ENCODE measurements at places on chromosomes 13 and 19.

DNA sequence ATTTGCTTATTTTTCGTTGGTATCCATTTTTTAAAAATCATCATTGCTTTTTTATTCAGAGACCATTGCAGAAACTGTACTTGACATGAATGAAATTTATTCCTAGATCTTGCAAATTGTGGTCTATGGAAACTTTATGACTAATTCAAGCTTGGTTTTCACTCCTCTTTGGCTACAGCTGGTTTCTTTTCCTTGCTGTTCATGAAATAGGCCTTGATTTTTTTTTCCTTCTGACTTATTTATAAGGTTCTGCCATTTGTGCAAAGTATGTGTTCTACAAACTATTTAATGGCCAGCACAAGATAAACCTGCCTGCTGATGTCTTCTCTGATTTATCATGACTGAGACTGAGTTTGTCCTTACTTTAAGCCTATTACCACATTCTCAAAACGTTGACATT, 764.0 kb upstream of the SLITRK5 start:
- ATAC-seq, result no peak

GRCh38 chr19:55383279-55384130, 587 bp downstream of the TMEM238 start:
- peak; percentile 8 for ATAC-seq

DNA sequence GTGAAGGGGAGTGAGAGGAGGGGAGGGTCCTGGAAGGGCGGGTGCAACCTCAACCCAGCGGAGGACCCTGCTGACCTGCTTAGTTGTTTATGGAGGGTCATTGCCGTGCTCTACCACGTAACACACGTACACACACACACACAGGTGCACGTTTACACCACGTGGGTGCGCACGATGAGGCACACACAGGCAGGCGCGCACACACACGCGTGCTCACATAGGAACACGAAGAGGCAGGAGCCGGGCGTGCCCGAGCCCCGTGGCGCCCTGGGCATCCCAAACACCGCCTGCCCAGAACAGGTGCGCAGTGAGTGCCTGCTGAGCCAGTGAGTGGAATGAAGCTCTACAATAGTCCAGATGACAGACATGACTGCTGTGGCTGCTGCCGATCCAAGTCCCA, 11.2 kb upstream of the MADCAM1 start:
- no peak for ATAC-seq

- no peak for ATAC-seq
These were observed 5.1 kb upstream of the MKNK2 start for GRCh38 chr19:2055931-2056836.

DNA sequence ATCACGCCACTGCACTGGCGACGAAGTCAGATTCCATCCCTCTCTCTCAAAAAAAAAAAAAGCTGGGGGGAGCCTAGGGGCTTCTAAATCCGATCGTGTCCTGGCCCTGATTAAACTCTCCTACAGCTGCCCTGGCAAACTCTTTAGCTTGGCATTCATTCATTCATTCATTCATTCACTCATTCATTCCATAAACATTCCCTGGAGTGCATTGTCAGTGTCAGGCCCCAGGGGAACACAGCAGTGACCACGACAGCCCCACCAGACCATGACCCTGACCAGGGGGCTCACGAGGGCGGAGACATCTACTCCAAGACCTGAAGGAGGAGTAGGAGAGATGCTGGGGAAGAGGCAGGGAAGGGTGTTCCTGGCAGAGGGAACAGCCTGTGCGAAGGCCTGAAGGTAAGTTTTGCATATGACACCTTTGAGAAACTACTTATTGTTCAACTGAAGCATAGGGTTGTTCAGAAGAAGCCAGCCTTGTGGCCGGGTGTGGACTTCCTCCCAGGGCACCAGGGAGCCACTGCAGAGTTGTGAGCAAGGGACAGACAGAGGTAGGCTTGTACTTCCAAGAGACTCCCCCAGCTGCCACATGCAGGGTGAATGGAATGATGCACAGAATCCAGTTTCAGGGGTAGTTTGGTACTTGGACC, 24.5 kb downstream of the CEACAM16 start:
- peak; percentile 46 for ATAC-seq

- ATAC-seq, result no peak
These were observed 1.5 kb upstream of the ECSIT start for GRCh38 chr19:11530432-11530831.

- no peak for ATAC-seq
These were observed 43.4 kb downstream of the BICRA start for GRCh38 chr19:47652285-47652684.

DNA sequence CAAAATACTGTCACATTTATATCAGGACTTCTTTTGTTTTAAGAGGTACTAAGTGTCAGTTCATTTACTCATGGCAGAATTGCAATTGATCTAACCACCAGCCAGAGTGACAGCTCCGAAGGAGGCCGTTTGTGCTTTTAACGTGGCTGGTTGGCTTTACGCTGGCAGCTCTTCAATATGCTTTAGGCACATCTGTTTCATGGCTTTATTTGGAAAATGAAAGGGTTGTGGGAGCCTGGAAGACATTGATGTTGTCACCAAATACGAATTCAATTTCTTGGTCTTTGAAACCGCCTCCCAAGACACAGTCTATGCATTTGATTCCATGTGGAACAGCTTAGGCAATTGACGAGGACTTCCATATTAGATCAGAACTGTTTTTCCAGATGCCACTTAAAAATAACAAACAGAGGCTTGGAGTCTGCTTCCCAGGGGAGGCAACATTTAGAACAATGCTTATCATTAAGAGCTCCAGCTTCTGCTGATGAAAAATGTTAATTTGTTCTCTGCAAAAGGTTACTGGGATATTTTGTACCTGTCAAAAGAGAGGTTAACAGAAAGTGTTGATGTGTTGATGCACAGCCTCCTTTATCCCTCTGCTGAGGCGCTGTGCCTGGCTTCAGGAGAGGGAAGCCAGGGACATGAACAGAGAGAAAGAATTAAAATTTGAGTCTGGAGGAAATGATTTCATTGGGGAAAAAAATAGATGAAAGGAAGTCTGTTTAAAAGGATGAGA, 64.0 kb upstream of the TNFRSF19 start:
- ATAC-seq, result no peak

DNA sequence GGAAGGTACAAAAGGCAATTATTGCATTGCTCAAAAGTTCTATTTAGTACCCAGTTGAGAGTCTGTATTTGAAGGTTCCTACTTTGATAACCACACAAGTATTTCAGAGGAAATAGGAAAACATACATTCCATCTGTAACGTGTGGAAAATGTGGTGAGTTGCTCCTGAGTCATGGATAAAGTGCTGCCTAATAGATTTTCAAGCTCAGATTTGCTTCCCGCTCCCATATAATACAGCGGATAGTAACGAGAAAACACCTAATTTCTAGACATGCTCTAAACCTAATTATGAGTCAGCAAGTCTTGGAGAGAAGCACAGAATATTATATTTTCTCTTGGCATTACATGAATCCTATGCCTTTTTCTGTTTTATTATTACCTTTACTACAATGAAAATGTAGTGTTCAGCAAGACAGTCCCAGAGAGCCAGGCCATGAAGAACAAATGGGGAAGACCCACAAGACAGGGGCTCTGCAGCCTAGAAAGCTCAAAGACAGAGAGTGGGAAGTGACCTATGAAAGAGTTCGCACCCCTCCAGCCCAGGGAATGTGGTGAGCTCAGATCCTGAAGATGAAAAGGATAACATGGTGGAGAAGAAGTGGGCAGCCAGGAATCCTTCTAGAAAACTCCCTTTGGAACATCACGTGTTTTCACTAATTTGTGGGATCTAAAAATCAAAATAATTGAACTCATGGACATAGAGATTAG, 116.1 kb downstream of the STARD13 start:
- no peak for ATAC-seq

GRCh38 chr13:29892151-29892550, 41.7 kb upstream of the UBL3 start:
- no peak for ATAC-seq

DNA sequence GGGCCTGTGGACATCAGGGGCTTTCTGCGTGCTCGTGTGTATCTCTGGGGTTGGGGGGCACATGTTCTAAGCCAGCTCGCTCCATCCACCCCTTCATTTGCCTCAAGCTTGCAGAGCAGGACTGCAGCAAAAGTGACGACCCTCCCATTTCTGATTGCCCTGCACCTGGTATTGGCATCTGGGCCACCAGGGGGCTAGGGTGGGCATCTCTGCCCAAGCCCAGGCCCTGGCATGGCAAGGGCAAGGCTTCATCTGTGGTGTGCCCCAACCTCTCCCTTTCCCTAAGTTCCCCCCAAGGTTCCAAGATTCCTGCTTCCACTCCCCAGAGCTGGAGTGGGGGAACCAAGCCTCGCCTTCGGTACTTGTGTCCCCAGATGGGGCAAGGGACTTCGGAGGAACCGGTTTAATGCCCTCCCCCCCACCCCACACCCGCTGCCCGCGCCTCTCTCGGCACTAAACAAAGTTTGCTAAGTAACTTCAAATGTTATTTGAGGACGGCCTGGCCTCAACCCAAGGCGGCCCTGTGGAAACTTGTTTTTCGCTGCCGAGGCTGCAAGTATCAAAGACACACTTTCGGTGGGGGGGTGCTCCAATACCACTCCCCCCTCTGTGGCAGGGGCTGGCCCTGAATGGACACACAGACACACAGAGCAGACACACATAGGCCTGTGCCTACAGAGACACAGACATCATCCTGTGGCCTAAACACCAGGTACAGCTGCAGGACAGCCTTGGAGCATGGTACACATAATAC, 12.2 kb downstream of the NFIX start:
- ATAC-seq, result no peak

- no peak for ATAC-seq
These were observed 511.8 kb upstream of the NBEA start for GRCh38 chr13:34430294-34430693.

DNA sequence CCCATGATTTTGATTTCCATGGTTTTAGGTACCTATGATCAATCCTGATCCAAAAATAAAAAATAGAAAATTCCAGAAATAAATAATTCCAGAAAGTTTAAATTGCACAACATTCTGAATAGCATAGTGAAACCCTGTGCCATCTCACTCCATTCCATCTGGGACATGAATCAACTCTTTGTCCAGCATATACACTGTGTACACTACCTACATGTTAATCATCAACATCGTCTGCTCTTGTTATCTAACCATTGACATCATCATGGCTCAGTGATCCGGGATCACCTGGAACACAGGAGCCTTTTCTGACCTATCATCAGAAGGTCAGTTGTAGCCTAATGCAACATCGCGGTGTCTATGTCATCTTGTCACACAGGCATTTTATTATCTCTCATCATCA, 75.6 kb downstream of the MYO16 start:
- no peak for ATAC-seq

- no peak for ATAC-seq
These were observed 51.2 kb downstream of the KLF5 start for GRCh38 chr13:73109969-73110368.

GRCh38 chr13:78201411-78201810, 282.8 kb upstream of the EDNRB start:
- no peak for ATAC-seq

DNA sequence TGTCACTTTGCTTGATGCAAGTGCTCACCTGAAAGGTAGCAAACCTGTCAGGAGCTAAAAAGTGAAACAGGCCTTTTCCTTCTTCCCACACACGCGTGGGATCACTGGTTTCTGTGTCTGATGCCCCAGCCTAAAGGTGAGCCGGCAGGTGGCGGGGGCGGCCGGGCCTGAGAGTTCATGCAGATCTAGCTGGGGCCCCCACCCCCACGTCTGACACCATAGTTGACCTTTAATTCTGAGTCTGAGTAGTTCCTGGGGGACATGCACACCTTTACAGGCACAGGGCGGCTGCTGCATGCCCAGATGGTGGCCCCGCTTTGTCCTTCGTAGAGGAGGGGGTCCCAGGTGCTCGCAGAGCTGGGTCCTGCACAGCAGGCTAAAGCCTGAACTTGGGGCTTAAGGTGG, 345.3 kb downstream of the TEX29 start:
- no peak for ATAC-seq

DNA sequence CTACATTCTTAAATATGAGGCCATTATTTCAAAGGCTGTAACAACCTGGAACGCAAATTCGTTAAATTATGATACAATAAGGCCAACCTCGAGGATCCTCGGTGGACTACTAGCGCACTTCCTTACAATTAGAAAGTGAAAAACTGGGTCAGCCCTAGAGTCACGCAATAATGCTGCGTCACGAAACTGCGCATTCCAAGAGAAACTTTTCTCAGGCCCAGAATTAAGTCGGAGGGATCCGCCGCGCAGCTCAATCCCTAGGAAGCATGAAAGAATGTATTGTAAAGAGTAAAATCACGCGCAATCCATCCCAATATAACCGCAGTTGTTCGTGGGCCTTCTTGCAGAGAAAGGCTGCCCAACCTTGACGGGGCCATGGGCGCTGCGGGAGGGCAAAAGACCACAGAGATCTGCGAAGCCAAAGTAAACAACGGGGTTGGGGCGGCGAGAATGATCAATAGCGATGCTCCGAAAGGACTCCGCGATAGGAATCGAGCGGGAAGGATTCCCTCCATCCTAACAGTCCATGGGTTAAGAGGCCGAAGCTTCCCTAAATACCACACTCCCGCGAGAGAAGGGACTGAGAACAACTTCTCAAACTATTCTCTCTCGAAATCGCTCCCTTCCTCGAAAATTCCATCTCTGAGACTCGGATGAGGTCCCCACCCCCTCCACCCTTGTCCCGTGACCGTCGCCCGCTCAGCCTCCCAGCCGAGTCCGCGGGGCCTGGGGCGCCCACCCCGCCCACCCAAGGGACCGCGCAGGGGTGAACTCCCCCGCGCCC, 564 bp downstream of the SPART start:
- ATAC-seq, result no peak

- ATAC-seq, result no peak
These were observed 651 bp downstream of the OXGR1 start for GRCh38 chr13:96993634-96994016.

GRCh38 chr19:18439910-18440237, 1.9 kb upstream of the ISYNA1 start:
- no peak for ATAC-seq

GRCh38 chr13:20658451-20659040, 45.0 kb upstream of the IL17D start:
- no peak for ATAC-seq

DNA sequence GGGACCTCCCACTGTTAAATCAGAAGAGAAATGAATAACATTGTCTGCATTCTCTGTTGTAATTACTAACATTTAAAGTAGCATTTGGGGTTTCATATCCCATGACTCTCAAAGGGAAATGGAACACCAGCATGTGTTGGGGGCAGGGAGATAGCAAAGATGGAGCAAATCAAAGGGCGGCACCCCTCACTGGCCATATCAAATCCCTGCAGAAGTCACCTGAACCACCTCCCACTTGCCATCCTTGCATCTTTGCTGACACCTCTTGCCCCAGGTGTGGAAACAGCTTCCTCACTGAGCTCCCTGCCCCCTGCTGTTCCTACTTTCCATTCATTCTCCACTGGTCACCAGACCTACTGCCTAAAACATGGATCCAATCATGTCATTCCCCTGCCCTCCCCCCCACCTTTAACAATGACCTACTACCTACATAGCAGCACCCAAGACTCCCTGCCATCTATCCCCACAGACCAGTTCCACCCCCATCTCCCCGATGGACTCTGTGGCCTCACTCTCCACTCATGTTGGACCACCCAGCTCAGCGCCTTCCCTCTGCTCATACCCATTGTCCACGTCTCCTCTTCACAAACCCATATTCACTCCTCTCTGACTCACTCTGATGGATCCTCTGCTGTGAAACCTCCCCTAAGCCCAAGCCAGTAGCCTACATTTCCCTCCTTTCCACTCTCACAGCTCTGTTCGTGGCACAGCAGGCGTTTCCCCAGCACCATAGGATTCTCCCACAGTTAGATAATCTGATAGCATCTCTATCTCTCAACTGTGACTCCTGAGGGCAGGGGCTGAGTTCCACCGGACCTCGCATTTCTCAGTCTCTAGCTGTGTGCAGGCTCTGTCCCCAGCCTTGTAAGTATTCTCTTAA, 55.9 kb downstream of the DLEU7 start:
- ATAC-seq, result no peak

- no peak for ATAC-seq
These were observed 16.1 kb upstream of the MTIF3 start for GRCh38 chr13:27466513-27466912.
